ENCODE measurements at places on chromosomes 16 and 17.

DNA sequence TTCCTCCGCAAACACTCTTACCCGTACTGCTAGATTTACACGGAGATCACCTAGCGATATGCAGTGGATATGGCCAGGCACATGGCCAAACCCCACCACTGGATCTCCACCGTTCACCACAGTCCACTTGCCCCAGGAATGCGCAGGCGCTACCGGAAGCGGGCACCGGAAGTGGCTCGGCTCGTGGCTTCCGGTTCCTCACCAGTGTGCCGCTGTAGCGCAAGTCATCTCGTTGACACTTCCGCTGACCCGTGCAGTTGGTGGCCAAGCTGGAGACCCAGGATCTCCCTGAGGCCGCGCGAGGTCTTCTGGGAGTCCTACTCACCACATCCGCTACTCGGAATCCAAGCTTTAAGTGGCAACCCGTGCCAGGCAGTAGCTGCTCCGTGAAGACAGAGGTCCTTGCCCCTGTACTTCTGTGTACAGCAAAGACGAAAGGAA lies 11.5 kb downstream of the ZNF597 start:
- DNase-seq, result no peak

DNA sequence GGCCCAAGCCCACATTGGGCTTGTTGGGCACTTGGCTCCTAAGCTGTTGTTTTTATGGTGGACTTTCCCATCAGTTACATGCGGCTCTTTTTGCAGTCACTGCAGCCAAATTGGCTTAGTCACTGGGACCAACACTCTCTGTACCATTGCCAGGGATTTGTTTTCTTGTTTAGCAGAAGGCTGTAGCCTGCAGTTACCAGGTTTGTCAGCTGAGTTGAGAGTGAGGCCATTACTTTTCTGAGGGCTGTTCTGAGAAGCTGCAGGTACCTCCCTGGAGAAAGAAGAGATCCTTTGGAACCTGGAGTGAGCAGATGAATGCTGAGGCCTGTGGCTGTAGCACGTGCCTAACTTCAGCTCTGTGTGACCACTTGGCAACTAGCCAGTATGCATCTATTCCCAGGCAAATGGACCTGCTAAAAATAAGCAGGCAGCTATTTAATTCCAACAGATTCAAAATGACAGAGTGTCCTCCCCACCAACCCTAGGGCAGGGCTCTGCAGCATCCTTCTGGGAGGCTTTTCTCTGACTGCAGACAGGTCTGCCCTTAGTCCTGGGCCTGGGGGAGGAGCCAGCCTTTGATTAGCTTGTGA lies 12.9 kb downstream of the AKAP1 start:
- DNase-seq, result no peak

DNA sequence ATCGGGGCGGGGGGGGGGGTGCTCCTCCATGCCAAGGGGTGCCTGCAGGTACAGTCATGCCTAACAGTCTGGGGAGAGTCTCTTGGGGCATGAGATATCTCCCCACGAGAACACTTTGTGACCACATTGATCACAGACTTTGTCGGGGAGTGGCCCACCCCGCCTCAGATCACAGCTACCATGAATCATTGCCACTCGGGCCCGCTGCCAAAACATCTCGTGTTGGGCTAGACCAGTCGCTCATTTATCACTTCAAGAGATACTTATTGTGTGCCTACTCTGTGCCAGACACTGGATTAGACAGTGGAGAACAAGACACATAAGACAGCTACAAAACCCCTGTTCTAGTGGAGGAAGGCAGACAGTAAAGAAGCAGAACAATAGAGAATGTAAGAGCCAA lies 72.6 kb downstream of the CLEC16A start:
- DNase-seq, result no peak

- DNase-seq, result no peak
Measured at GRCh38 chr17:19357761-19358160, 4.8 kb downstream of the B9D1 start.

DNA sequence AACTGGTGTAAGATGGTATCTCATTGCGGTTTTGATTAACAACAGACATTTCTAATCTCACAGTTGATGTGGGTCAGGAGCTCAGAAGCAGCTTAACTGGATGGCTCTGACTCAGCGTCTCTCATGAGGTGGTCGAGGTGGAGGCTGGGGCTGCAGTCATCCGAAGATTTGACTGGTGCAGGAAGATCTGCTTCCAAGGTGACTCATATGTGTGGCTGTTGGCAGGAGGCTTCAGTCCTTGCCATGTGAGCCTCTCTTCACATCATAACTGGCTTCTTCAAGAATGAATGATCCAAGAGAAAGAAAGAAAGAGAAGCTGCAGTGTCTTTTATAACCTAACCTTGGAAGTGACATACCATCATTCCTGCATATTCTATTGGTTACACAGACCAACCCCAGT lies 376.1 kb downstream of the SEC14L1 start:
- DNase-seq, result no peak

- DNase-seq, result no peak
Measured at GRCh38 chr16:55622930-55623561, 32.7 kb upstream of the SLC6A2 start.

DNA sequence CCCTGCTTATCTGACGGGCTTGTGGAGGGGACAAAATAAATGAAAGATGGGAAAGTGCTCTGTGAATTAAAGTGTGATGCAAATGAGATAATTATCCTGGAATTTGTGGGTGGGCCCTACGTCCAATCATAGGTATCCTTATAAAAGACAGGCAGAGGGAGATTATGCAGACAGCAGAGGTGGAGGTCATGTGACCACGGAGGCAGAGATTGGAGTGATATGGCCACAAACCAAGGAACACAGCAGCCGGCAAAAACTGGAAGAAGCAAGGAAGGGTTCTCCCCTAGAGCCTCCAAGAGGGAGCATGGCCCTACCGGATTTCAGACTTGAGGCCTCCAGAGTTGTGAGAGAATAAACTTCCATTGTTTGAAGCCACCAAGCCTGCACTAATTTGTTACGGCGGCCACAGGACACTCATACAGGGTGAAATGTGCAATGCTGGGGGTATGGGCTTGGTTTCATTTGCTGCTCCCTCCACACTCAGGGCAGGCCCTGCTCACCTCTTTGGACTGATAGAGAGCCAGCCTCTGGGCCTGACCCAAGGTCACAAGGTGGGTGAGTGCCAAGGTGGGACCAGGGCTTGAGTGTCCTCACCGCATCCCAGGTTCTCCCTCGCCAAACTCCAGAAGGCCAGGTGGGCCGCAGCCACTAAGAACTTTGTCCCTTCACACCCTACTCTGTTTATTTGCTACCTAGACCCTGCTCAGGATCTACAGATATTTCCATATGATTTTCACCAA lies 149.6 kb upstream of the TNRC6C start:
- no peak for DNase-seq

DNA sequence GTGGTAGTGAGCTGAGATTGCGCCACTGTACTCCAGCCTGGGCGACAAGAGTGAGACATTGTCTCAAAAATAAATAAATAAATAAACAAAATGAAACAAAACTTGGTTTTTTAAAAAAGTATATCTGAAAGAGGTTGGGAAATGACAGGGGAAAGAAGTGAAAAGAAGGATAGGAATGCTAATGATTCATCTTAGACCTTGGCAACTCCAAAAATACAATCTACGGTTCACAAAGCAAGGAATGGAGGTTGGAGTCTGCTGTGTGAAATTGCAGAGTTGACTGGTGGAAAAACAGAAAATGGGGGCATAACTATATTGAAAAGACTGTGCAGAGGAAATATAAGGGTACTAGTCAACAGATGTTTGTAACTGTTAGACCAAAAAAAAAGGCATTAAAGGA lies 40.0 kb upstream of the CD300E start:
- no peak for DNase-seq

DNA sequence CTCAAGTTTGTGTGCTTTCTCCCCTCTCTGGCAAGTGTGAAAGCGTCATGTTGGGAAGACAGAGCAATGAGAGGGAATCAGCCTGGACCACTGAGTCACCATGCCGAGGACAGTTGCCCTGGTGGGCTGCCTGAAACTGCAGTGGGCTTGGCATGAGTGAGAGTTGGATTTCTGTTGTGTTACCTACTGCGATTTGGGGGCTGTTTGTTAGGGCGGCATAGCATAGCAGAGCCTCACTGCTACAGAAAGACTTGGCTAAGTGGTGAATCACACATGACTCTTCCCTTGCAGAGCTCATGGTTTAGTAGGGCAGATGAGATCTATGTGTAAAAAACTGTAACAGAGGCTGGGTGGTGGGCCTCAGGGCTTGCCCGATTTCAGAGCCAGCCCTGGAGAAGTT lies 324.6 kb downstream of the C16orf95 start:
- no peak for DNase-seq

Data from DMS 273 treated with DMSO at 0.1 percent for 48 hours (cell line).